ENCODE measurements at places on chromosomes 6 and 20. TPM values are rescaled to one million over a fixed set of nuclear protein-coding genes. Genes with fewer than 3 reads are reported as not detected.

DNA sequence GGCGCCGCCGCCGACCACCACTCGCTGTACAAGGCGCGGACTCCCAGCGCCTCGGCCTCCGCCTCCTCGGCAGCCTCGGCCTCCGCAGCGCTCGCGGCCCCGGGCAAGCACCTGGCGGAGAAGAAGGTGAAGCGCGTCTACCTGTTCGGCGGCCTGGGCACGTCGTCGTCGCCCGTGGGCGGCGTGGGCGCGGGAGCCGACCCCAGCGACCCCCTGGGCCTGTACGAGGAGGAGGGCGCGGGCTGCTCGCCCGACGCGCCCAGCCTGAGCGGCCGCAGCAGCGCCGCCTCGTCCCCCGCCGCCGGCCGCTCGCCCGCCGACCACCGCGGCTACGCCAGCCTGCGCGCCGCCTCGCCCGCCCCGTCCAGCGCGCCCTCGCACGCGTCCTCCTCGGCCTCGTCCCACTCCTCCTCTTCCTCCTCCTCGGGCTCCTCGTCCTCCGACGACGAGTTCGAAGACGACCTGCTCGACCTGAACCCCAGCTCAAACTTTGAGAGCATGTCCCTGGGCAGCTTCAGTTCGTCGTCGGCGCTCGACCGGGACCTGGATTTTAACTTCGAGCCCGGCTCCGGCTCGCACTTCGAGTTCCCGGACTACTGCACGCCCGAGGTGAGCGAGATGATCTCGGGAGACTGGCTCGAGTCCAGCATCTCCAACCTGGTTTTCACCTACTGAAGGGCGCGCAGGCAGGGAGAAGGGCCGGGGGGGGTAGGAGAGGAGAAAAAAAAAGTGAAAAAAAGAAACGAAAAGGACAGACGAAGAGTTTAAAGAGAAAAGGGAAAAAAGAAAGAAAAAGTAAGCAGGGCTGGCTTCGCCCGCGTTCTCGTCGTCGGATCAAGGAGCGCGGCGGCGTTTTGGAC is 2.0 kb downstream of the SOX4 start:
- peak; percentile 61 for DNase-seq

GRCh38 chr6:15420959-15421438 is 175.1 kb downstream of the JARID2 start:
- no peak for DNase-seq

GRCh38 chr6:36492092-36492491 is 49.3 kb downstream of the KCTD20 start:
- DNase-seq = peak; percentile 25

DNA sequence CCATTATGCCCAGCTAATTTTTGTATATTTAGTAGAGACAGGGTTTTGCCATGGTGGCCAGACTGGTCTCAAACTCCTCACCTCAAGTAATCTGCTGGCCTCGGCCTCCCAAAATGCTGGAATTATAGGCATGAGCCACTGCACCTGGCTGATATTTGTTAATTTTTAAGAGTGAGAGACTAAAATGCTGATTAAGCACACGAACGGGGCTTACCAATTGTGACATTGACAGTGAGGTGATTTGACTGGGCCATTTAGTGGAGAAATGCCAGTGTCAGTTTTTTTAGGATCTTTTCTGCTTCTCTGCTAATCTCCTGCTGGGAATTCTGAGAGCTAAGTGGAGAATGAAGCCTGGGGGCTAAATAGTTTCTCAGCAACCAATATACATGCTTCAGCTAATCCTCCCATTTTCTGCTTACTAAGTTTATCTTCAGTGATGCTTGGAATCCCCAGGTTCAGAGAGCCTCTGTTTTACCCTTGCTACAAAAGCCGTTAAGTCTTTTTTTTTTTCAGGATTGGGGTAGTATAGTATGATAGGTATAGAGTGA is 9.8 kb upstream of the DEFB123 start:
- DNase-seq = no peak

DNA sequence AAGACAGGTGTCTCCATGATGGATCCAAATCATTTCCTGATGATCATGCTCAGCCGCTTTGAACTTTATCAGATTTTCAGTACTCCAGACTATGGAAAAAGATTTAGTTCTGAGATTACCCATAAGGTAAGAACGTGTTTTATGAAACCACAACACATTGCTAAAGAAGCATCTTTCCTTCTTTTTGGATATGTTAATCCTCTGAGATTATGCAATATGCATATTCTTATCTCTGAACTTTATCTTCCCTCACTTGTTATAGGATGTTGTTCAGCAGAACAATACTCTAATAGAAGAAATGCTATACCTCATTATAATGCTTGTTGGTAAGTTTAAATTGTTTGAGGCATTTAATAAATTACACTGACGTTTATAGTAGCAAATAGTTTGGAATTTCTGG is 78.2 kb downstream of the PRPH2 start:
- DNase-seq = no peak

DNA sequence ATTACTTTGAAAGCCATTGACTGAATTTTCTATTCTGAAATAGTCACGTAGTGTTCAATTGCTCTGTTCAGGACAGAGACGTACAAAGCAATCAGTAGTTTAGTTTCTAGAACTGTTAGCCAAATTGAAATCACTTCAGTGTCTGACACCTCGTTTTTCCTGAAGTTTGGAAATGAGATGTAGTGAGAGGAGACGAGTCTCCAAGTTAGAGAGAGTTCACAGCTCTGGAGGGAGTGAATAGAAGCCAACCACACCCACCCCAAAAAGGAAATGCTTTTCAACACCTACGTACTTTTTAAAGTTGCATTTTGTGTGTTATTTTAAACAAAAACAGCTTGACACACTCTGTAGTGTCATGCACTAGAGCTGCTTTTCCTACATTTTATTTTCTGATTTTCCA is 296.0 kb downstream of the ADGRG6 start:
- no peak for DNase-seq

DNA sequence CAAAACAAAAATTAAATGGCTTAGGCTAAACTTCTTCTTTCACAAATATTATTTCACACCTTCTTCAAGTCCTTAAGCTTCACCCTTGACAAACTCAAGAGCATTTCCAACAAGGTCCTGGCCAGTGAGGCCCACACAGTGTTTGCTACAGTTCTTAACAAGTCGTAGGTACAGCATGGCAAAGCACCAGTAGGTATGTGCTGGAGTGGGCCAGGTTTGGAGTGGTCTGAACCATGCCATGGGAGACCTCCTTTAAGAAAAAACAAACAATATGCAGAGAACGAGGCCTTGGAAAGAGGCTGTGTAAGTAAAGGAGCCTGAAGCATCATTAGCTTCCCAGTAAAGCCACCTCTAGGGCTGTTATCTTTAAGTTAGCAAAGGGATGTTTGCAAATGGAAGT is 154.3 kb upstream of the SNX9 start:
- DNase-seq = no peak

DNA sequence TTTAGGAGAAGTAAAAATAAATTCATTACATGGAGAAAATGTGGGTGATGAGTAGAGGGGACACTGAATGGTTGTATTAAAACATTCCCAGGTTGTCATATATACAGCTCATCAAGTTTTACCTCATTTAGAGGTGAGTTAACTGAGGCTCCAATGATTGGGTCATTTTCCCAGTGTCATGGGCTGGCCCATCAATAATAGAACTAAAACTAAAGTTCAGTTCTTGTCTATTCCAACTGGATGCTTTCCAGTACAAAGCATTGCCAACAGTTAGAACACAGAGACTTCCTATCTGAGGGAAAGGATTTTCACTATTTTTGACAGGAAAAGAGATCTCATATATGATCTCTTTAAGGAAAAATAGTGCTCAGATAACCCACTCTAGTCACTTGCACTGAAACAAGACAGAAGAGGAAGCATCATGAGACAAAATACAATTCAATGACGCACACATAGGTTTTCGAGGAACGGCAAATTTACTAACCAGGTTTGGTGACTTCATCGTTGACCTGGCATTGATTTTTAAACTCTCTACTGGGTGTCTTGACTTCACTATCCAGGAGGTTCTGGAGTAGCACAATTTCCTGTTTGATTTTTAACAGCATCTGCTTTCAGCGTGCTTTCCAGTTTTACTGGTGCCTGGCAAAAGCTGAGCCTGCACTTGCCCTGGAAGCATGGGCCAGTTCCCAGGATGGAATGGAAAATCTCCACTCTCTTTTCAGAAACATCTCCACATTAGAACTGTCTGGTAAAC is 195.5 kb upstream of the FBXL4 start:
- DNase-seq = no peak

DNA sequence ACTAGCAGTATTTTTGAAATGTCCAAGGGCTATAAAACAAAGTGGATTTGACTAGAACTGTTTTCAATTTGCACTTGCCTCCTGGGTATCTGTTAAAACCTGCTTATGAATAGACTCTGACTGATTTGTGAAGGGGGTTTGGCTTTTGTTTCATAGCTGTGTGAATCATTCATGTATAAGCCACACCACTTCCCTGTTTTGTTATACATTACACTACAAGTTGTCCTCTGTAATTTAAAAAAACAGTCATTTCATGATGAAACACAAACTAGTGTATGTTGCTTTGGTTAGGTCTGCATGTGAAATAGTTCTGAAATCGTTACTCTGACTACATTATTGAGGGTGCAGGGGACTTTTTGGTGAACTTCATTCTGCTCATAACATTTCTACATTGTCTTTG is 121.7 kb downstream of the NKAIN2 start:
- DNase-seq = no peak

- no peak for DNase-seq
Observed at GRCh38 chr20:15656124-15656523, 917.1 kb downstream of the KIF16B start.

Gene DDR1
- total RNA-seq = 97.3 TPM

Gene MOXD1
- 0.66 TPM for total RNA-seq

Gene ZSCAN12
- total RNA-seq = 4.9 TPM

Gene CLPSL1
- total RNA-seq = 11.9 TPM

Gene B3GALT4
- total RNA-seq = 3.9 TPM
